Mesothelial cell of epicardium (in vitro differentiated cells): ENCODE measurements at places on chromosomes 12 and 14. TPM values are rescaled to one million over a fixed set of nuclear protein-coding genes. Genes with fewer than 3 reads are reported as not detected.

DNA sequence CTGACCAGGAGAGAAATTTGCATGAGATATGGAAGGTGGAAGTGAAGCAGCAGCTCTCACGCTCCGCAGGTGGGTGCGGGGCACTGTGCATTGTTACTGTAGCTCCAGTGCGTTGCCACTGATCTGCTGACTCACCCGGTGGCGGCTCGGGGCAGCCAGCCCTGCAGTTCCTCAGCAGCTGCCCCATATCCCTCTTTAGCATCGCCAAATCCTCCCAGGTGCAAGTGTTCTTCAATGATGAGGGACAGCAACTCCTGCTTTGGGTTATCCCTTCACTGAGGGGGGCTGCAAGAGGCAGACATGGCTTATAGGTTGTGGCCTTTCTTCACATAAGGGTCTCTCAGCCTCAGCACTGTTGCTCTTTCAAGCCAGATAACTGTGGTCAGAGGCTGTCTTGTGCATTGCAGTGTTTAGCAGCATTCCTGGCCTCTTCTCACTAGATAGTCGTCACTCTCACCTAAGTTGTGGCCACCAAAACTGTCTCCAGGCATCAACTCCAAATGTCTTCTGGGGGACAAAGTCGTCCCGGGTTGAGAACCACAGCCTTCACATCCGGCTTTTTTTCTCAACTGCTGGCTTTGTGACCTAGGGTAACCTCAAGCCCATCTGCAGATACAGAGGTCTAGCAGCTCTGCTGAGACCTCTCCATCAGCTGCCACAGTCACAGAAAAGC is 180.8 kb downstream of the EFCAB11 start:
- no peaks in the 10 kb centered on the region for H3K36me3 ChIP-seq
- H3K4me3 ChIP-seq: no peak overlapping the region
- peaks cover 15% of the 10 kb centered on the region for H3K4me1 ChIP-seq
- H3K27me3 ChIP-seq: peaks cover 4% of the 10 kb centered on the region

DNA sequence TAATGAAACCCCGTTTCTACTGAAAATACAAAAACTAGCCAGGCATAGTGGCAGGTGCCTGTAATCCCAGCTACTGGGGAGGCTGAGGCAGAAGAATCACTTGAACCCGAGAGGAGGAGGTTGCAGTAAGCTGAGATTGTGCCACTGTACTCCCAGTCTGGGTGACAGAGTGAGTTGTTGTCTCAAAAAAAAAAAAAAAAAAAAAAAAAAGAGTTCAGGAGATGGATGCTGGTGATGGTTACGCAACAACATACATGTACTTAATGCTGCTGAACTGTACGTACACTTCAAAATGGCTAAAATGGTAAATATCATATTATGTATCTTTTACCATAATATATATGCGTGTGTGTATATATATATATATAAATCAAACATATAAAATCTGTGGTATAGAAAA is 29.0 kb downstream of the ACTN1 start:
- no peak for DNase-seq
- no peak overlapping the region for H3K27ac ChIP-seq
- H3K36me3 ChIP-seq: no peaks in the 10 kb centered on the region

DNA sequence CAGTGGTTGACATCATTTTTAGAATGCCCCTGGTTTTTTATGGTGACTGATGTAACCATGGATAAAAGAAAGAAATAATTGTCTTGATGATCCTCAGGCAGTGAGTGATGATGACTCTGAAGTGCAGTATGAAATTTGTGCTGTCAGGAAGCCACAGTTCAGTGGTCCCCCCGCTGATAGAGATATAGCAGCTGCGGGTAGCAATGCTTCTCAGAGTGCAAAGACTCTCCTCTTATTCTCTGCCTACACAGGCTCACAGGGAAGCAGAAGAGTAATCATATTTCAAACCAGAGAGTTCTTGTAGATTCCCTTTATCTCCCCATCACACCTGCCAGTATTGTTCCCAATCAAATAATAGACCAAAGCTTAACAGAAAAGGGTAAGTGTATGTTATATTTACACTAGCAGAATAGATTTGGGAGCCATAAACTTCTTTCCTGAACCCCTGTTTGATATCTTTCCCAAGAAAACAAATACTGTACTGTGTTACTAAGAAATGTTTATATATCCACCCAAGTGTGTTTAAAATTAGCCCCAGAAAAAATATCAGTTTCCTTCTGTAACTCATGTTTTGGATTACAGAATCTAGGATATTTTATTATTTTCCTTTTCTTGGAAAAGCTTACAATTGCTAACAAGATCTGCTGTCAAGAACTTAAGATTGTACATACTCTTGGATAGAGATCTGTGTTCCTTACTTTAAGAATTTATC is 1817.4 kb upstream of the FLRT2 start:
- no peak overlapping the region for H3K4me3 ChIP-seq
- peaks cover 2% of the 10 kb centered on the region for H3K27me3 ChIP-seq
- DNase-seq: no peak

OR6C2 gene
- total RNA-seq: not detected in 3 replicates

- H3K4me1 ChIP-seq: no peaks in the 10 kb centered on the region
- no peaks in the 10 kb centered on the region for H3K36me3 ChIP-seq
- no peak overlapping the region for H3K4me3 ChIP-seq
- DNase-seq: no peak
Measured at GRCh38 chr12:120597861-120598260, 16.7 kb upstream of the POP5 start.

DNA sequence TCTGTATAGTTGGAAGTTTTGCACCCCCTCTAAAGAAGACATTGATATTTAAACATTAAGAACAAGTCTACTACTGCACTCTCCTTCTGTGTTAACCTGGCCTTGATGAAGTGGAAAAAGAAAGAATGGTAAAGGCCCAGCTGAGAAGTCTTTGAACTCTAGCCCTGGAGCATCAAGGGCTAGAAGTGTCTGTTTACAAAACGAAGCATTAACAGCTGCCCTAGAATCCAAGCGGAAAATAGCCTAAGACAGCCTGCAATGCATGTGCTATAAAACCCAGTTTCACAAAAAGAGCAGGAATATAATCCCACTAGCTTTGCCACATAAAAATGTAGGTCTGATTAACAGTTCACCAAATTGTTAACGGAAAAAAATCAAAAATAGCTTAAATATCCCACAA is 60.5 kb downstream of the NUMB start:
- peaks cover 2% of the 10 kb centered on the region for H3K36me3 ChIP-seq
- peak overlapping the region; percentile 2 for H3K27ac ChIP-seq
- H3K4me1 ChIP-seq: peaks cover 5% of the 10 kb centered on the region
- H3K27me3 ChIP-seq: no peaks in the 10 kb centered on the region
- no peak for DNase-seq

DNA sequence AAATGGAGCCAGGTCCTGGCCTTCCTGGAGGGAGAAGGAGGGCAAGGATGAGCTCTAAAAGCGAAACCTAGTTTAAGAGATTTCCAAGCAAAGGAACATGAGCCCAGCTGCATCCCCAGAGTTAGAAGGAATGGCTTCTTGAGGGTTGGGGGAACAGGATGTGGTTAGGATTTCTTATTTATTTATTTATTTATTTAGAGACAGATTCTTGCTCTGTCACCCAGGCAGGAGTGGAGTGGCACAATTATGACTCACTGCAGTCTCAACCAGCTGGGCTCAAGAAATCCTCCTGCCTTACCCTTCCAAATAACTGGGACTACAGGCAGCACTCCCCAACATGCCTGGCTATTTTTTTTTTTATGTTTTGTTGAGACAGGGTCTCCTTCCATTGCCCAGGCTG is 25.3 kb upstream of the TMEM106C start:
- DNase-seq: no peak
- H3K4me1 ChIP-seq: no peaks in the 10 kb centered on the region
- no peak overlapping the region for H3K4me3 ChIP-seq
- no peaks in the 10 kb centered on the region for H3K36me3 ChIP-seq
- H3K27ac ChIP-seq: no peak overlapping the region

GRCh38 chr12:127810041-127810440 is 456.9 kb upstream of the TMEM132C start:
- H3K36me3 ChIP-seq: no peaks in the 10 kb centered on the region
- H3K4me1 ChIP-seq: peaks cover 11% of the 10 kb centered on the region
- H3K27me3 ChIP-seq: peaks cover 27% of the 10 kb centered on the region
- no peak for DNase-seq

MTHFD1 gene
- total RNA-seq: 43.3 to 48.6 TPM (median 46.6 TPM) in 3 replicates

DAO gene
- not detected in 3 replicates for total RNA-seq

DNA sequence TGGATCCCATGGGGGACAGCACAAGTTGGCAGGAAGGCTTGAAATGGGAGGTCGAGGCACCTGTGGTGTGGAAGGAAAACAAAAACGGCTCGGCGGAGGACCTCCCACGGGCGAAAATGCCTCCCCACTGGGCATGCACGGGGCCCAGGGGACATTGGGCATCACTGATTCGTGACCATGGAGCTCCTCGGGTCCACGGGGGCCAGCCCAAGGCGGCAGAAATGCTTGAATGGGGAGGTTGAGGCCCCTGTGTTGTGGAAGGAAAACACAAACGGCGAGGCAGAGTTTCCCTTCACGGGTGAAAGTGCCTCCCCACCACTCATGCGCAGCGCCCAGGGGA is 376.0 kb downstream of the ALG10 start:
- DNase-seq: no peak
- no peak overlapping the region for H3K27ac ChIP-seq
- H3K4me1 ChIP-seq: no peaks in the 10 kb centered on the region
- H3K4me3 ChIP-seq: no peak overlapping the region
- H3K36me3 ChIP-seq: no peaks in the 10 kb centered on the region

PSME1 gene
- 148 to 154 TPM (median 154 TPM) in 3 replicates for total RNA-seq

GRCh38 chr14:54669721-54670561 is 103.0 kb downstream of the SAMD4A start:
- H3K36me3 ChIP-seq: peaks cover 4% of the 10 kb centered on the region
- H3K27ac ChIP-seq: peak overlapping the region; percentile 40
- no peaks in the 10 kb centered on the region for H3K27me3 ChIP-seq

DNA sequence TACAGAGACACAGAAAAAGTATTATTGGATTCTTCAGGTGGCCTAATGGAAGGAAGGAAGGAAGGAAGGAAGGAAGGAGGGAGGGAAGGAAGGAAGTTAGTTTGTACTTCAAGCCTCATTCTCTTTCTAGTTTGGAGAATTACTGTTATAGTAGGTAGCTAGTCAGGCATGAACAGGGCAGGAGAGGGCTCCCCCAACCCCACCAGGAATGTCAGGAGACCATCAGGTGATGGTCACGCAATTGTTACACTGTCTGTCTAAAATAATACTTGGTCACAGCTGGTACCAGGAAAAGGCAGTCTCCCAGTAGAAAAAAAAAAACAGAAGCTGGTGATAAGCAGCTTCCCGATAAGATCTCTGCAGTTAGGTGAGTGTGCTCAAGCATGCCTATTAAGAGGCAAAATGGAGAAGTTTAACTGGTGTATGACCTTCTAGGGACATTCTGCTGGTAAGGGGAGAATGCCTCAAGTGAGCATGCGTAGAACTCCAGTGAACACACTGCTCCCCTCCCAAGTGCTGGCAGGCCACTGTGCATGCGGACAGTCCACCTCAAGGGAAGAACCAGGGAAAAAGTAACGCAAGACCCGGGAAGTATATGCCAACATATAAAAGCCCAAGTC is 358.4 kb upstream of the SOX5 start:
- H3K4me1 ChIP-seq: peaks cover 4% of the 10 kb centered on the region
- H3K36me3 ChIP-seq: no peaks in the 10 kb centered on the region
- DNase-seq: no peak
- no peak overlapping the region for H3K4me3 ChIP-seq
- H3K27me3 ChIP-seq: no peaks in the 10 kb centered on the region

NFATC4 gene
- 291 to 298 TPM (median 292 TPM) in 3 replicates for total RNA-seq

GRCh38 chr12:121816925-121817647 is 13.3 kb downstream of the SETD1B start:
- no peak for DNase-seq
- no peak overlapping the region for H3K27ac ChIP-seq
- H3K4me3 ChIP-seq: no peak overlapping the region
- H3K36me3 ChIP-seq: peaks cover 24% of the 10 kb centered on the region

DNA sequence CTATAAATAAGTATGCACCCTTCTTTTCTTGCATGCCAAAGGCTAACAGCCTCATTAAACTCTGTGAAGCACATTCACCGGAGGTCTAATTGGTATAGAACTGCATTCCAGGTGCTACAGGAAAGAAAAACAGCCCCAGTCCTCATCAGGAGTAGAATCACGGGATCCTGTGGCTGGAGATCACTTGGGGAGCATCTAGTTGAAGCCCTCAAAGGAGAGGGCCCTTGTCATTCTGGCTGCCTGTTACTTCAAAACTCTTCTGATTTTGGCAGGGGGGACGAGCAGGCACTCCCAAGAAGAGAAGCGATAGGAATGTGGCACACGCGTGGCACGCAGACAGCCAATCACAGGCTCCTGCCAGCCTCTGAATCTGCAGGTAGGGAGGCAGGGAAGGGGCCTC is 154.4 kb downstream of the TTC7B start:
- no peak overlapping the region for H3K4me3 ChIP-seq
- DNase-seq: no peak
- no peaks in the 10 kb centered on the region for H3K27me3 ChIP-seq
- H3K4me1 ChIP-seq: peaks cover 9% of the 10 kb centered on the region
- peaks cover 10% of the 10 kb centered on the region for H3K36me3 ChIP-seq
- H3K27ac ChIP-seq: no peak overlapping the region

DNA sequence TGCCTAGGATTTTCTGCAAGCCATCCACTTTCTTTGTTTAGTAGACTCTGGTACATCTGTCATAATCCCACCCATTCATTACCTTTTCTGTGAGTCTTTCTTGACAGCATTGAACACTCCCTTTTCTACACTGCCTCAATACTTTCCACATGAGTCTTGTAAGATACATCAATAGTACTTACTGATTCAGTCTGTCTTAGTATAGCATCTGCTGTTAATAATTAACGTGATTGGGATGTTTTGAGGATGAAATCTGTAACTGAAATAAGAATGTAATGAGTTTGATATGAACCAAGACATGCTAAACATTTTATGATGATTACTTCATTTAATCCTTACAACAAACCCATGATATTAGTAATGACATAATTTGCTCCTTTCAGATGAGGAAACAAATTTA is 196.2 kb upstream of the FOXG1 start:
- H3K27ac ChIP-seq: no peak overlapping the region
- no peaks in the 10 kb centered on the region for H3K36me3 ChIP-seq
- H3K4me3 ChIP-seq: no peak overlapping the region
- H3K27me3 ChIP-seq: no peaks in the 10 kb centered on the region
- H3K4me1 ChIP-seq: no peaks in the 10 kb centered on the region

DNA sequence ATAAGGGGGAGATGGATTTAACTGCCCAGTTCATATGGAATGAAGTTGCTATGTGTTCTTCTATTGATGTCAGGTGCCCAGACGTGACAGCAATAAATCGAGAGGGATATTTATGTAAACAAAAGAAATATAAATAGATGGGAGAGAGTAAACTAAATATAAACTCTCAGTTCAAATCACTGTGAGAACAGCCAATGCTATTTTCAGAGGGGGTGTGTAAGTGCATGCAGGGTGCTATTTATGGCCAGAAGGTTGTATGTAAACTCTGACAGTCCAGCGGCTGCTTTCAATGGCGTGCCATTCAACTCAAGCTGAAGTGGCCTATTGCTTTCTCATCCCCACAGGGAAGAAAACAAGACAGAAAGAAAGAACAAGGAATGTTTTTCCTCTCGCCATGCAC is 127.2 kb downstream of the KCNA5 start:
- H3K4me3 ChIP-seq: no peak overlapping the region
- no peak overlapping the region for H3K27ac ChIP-seq
- no peaks in the 10 kb centered on the region for H3K36me3 ChIP-seq
- no peak for DNase-seq
- H3K27me3 ChIP-seq: peaks cover 30% of the 10 kb centered on the region

- H3K4me3 ChIP-seq: peak overlapping the region; percentile 9
- peaks cover 26% of the 10 kb centered on the region for H3K4me1 ChIP-seq
- H3K27me3 ChIP-seq: no peaks in the 10 kb centered on the region
- H3K36me3 ChIP-seq: peaks cover 20% of the 10 kb centered on the region
- no peak for DNase-seq
Measured at GRCh38 chr12:14239935-14240872, 125.3 kb upstream of the ATF7IP start.
